NCI-H2081 treated with DMSO at 0.1 percent for 48 hours (cell line): ENCODE measurements at places on chromosomes 2 and 18.
A peak's percentile ranks its signal among the peaks of the same experiment; 100 is the strongest.

DNA sequence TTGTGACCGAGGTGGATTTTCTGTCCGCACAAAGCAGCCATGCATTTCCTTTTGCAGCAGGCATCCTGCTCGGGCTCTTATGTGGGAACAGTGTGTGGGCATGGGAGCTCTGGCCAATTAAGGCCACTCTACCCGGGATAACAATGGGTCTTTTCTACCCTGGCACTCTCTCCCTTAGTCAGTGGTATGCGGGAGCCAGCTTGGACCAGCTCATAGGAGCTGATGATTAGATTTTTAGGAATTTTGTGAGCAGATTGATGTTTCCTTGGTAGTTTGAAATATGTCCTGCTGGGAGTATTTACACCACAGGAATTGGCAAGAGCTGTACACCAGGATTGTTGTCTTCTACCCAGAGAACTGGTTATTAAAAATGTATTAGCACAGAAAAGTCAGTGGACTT, 89.3 kb downstream of the SPP2 start:
- no peak for DNase-seq

- no peak for DNase-seq
Measured at GRCh38 chr2:236769981-236770671, 200.5 kb downstream of the ACKR3 start.

GRCh38 chr2:212730994-212731393, 192.4 kb upstream of the ERBB4 start:
- no peak for DNase-seq

GRCh38 chr18:56309104-56309503, 329.3 kb downstream of the TXNL1 start:
- no peak for DNase-seq

- DNase-seq, result no peak
Measured at GRCh38 chr2:240806006-240806405, 14.0 kb downstream of the KIF1A start.

- no peak for DNase-seq
Measured at GRCh38 chr2:11537951-11538350, 4.1 kb downstream of the GREB1 start.

DNA sequence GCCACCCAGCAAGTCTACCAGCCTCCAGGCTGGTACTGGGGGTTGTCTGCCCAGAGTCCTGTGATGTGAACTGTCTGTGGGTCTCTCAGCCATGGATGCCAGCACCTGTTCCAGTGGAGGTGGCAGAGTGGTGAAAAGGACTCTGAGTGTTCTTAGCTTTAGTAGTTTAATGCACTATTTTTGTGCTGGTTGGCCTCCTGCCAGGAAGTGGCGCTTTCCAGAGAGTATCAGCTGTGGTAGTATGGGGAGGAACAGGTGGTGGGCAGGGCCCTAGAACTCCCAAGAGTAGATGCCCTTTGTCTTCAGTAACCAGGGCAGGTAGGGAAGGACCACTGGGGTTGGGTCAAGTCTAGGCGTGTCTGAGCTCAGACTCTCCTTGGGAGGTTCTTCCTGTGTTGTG, 356.7 kb downstream of the STK39 start:
- no peak for DNase-seq

DNA sequence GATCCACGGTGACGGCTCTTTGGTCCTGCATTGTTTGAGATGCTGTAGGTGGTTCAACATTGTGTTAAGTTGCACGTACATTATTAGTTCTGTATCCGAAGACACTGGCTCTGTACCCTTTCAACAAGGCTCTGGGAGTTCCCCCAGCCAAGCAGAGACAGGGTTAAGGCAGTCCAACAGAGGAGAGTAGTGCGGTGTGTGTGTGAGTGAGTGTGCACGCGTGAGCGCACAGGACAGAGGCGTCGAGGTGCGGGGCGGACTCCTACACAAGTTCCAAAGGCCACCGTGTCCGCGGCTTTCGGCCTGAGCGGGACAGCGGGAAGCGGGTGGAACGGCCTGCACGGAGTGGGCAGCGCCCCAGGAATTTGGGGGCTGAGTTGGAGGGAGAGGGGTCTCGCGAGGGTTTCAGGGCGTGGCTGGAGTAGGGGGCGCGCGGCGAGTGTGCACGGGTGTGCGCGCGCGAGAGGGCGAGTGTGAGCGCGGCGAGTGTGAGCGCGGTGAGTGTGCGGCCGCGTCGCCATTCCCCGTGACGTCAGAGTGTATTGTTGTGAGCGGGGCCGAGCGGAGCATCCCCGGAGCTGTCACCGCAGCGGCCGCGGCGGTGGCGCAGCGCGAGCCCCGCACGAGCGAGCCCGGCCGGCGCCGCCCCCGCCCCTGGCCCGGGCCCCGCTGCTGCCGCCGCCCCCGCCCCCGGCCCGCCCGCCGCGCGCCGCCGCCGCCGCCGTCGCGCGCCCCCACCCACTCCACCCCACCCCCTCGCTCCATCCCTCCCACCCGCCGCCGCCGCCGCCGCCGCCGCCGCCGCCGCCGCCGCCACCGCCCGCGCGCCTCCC, at the start of gene ASXL3:
Gene ASXL3 (plus strand): TSS at position 535 of the 833 bp plus-strand sequence. CDS start 413 bp downstream, outside the sequence.
- DNase-seq, result peak; percentile 11

- DNase-seq, result no peak
Measured at GRCh38 chr18:62332964-62333695, 8.0 kb downstream of the TNFRSF11A start.

- DNase-seq, result no peak
Measured at GRCh38 chr2:217477583-217477982, 525.2 kb downstream of the TNS1 start.

GRCh38 chr2:38497670-38498037, 105.1 kb downstream of the HNRNPLL start:
- no peak for DNase-seq

GRCh38 chr2:853203-853870, 97.3 kb upstream of the SNTG2 start:
- DNase-seq, result no peak

GRCh38 chr2:75007819-75008218, 49.4 kb downstream of the POLE4 start:
- DNase-seq, result no peak

- DNase-seq, result no peak
Measured at GRCh38 chr2:26114151-26114550, 58.7 kb upstream of the GAREM2 start.

- DNase-seq, result no peak
Measured at GRCh38 chr2:208782097-208782496, 375.5 kb downstream of the PTH2R start.

GRCh38 chr2:195022508-195022830, 634.6 kb upstream of the SLC39A10 start:
- no peak for DNase-seq

GRCh38 chr2:18998491-18998890, 359.9 kb downstream of the OSR1 start:
- DNase-seq, result no peak

DNA sequence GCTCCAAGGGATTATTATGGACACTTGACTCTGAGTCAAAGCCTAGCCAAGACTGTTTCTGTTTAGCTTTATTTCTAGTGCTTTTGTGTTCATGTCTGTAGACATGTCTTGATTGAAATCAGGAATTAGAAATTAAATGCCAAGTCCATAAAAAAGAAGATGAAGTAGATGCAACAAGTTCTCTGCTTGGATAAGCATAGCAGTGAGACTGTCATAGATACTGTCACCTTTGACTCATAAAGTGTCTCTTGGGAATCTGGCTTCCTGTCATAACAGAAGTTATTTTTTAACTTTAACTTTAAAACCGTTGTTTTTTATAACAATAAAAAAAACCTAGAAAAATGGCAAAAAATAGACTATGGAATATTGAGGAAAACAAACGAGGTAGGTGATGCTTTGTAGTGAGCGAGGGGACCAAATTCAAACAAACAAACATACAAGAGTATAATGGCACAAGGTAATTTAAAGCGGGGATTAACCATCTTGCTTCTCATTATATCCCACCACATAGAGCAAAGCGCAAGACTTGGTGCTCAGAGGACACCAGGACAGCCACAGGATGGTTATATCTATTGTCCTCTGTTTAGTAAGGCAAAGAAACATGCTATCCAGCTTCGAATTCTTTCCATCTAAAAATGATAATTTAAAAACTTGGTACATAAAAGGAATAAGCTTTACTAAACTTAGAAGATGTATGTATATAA, 64.6 kb downstream of the CD226 start:
- no peak for DNase-seq

GRCh38 chr2:187117483-187117882, 268.5 kb upstream of the ZSWIM2 start:
- no peak for DNase-seq

- no peak for DNase-seq
Measured at GRCh38 chr2:143909577-143910353, 610.2 kb downstream of the ZEB2 start.

DNA sequence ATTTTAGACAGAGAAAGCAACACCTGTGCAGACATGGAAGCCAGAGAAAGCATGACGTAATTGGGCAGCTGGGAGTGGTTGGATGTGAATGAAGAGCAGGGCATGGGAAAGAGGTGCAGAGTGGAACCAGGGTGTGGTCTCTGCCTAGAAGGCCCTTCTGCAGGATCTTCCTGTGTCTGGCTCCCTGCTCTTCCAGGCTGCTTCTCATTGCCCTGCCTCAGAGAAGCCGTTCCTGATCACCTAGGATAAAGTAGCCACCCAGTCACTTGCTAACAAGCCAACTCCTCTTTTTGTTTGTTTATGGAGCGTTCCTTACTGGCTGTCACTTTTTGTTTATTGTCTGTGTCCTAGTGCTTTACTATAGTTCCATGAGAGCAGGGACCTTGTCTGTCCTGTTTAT, 28.5 kb downstream of the GALNT1 start:
- peak; percentile 4 for DNase-seq

GRCh38 chr18:59907660-59908059, 7.9 kb downstream of the PMAIP1 start:
- DNase-seq, result no peak

GRCh38 chr2:239905306-239905705, 119.8 kb downstream of the NDUFA10 start:
- DNase-seq, result no peak

DNA sequence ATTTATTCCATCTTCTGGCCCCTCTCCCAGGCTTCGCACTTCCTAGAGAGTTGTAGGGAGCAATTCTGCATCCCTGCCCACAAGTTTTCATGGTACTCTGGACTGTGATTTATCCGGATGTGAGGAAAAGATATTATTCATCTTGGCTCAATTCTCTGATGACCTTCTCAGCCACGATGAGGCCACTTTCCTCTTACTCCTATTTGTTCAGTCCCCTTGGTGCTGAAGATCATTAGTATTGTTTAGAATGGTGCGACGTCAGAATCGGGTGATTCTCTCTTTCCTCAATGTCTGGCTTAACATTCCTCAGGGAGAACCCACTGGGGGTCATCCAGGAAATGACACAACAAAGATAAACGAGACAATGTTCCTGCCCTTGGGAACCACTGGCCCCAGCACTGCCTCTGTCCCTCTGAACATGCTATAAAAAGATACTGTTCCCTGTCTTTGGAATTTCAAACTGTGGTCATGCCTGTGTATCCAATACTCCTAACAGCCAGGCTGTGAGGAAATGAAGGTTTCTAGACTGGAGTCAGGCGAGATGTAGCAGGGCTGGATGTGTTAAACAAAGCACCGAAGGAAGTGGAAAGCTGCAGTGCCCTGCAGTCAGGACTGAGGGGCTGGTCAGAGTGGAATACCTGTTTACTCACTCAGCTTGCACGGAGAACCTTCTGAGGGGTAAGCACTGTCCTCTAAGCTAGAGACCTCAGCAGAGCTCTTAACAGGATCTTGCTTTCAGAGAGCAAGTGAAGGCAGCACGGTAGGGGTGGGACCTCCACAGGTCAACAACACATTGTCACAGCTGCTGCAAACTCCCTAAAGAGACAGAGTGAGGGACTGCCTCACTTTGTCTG, 12.9 kb upstream of the GLI2 start:
- DNase-seq, result no peak

DNA sequence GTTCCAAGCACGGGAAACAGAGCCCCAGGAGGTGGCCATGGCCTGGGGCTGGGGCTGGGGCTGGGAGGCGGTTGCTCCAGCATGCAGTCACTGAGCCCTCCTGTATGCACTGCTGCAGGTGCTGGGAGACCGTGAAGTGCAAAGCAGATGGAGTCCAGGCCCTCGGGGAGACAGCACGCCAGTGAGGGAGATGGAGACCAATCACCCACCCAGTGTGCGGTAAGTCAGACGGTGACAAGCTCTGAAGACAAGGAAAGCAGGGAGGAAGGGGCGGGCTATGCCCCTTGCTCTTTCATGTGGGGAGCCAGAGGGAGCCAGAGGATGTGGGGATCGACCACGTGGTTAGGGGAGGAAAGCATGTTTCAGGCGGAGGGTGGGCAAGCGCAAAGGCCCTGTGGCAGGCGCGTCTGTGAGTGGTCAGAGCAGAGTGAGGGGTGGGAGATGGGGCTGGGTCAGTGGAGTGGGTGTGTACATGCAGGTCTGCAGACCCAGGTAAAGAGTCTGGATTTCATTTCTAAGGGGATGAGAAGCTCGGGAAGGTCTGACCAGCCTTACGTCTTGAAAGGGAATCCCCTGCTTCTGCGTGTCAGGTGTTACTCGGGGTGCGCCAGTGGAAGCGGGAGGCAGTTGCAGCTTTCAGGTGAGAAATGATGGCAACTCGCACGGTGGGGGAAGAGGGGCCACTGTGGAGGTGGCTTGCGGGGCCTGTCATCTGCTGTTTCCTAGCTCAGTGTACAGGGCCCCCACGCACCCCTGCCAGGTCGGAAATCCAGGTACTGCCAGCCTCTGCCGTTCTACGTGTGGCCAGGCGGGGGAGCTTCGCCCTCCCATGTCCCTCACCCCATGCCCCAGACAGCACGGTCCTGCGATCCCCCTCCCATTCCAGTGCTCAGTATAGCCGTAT, 19.4 kb downstream of the RRM2 start:
- DNase-seq, result no peak

DNA sequence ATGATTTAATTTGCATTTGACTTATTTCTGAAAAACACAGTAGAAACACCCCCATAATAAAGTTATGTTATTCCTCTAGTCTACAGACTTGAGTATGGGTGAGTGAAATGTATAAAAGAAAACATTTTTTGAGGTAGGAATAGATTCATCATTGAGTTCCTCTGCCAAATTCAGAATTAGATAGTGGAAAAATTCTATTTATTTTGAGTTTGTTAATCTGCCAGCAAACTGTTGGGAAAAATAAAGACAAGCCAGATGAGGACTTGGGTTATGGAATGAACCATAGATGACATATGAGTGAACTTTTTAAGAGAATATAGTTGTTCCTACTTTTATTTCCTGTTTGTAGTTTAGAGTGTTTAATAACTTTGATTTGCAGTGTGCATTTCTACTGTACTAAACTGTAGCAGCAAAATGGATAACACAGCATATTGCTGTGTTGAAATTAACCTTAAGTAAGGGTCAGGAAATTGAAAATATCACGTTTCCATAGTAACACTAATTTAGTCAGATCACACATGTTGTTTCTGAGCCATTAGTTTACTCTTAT, 35.6 kb upstream of the PNPT1 start:
- no peak for DNase-seq

- DNase-seq, result no peak
Measured at GRCh38 chr2:239471011-239471792, 70.4 kb upstream of the HDAC4 start.

- no peak for DNase-seq
Measured at GRCh38 chr2:151506170-151506569, 96.5 kb downstream of the RIF1 start.

GRCh38 chr18:6668836-6669235, 60.7 kb upstream of the ARHGAP28 start:
- DNase-seq, result no peak

GRCh38 chr2:214904176-214904575, 94.7 kb upstream of the BARD1 start:
- DNase-seq, result no peak

- DNase-seq, result no peak
Measured at GRCh38 chr2:74763962-74764428, 69.9 kb upstream of the HK2 start.
